ENCODE measurements at places on chromosomes 13 and 19.

DNA sequence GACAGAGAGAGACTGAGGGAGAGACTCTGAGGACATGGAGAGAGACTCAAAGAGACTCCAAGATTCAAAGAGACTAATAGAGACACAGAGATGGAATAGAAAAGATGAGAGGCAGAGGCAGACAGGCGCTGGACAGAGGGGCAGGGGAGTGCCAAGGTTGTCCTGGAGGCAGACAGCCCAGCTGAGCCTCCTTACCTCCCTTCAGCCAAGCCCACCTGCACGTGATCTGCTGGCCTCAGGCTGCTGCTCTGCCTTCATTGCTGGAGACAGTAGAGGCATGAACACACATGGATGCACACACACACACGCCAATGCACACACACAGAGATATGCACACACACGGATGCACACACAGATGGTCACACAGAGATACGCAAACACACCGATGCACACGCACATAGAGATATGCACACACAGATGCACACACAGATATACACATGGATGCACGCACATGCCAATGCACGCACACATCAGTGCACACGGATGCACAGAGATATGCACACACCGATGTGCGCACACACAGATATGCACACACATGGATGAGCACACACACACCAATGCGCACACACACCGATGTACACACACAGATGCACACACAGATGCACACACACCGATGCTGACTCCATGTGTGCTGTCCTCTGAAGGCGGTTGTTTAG, 3.3 kb upstream of the F10 start:
- no peak for DNase-seq

DNA sequence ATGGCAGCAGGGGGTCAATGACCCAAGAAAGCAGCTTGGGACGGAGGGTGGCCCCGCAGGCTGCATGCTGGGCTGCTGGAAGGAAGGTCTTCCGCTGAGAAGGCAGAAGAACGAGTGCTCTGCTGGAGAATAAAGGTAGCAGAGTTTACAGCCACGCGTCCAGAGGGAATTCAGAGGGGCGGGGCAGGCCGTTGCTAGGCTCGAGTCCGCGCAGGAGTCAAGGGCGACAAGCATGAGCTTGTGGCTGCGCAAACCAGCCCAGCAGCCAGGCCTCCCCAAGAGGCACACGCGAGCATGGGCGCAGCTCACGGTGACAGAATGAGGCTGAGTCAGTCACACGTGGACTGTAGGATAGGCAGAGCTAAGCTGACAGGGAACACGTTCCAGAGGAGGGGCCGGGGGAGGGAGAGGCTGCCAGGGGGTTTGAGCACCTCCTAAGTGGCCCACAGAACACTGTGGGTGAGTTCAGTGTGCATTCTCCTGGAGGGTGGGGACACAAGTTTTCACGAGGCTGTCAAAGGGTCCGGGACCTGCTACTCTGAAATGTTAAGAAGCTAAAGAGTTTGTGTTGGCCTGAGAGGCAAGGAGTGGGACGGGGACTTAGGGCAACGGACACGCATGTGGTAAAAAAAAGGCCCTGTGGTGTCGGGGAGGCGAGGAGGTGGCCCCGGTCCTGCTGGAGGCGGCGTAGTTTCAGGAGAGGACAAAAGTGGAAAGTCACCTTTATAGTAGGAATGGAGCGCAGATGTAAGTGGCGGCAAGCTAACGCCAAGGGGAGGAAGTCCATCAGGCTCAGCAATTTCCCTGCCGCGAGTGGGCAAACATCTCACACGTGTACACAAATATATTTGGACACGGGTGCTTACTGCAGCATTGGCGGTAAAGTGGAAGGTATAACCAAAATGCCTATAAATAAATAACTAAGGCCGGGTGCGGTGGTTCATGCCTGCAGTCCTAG, 17.7 kb downstream of the RFX2 start:
- no peak for DNase-seq

DNA sequence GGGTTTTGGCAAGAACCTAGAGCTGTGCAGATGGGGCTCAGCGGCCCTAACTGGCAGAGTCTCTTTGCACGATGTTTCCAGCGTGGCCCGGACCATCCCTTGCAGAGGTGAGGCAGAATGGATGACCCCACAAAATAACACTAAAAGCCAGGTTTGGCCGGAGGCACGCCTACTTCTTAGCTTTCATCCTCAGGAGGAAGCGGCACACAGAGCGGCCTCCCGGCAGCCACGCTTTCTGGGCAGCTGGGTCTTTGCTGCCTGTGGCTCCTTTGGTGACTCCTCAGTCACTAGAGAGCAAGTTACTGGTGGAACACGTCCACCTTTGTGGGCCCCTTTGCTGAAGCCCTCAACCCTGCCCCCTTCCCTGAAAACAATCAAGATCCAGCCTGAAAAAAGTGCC, 25.2 kb downstream of the TEX29 start:
- DNase-seq, result no peak

DNA sequence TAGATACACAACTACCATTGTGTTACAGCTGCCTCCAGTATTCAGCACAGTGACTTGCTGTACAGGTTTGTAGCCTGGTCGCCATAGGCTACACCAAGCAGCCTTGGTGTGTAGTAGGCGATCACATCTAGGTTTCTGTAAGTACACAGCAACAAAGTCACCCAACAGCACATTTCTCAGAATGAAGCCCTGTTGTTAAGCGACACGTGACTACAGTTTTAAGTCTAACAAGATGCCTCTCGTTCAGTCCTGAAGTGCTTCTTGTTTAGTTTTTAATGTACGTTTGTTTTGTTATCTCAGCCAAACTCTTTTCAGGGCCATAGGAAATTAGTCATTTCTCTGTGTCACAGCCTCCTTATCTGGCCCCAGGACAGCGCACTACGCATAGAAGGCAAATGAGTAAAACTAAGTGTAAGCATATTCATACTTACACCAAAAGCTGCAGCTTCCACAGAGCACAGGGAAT, 50.0 kb upstream of the GPR183 start:
- peak; percentile 45 for DNase-seq

GRCh38 chr19:28207244-28207643, 1005.7 kb downstream of the UQCRFS1 start:
- no peak for DNase-seq

- no peak for DNase-seq
These were observed 97.2 kb downstream of the SUCLA2 start for GRCh38 chr13:47903836-47904235.

GRCh38 chr19:27720155-27720554, 1492.8 kb downstream of the UQCRFS1 start:
- DNase-seq, result no peak

DNA sequence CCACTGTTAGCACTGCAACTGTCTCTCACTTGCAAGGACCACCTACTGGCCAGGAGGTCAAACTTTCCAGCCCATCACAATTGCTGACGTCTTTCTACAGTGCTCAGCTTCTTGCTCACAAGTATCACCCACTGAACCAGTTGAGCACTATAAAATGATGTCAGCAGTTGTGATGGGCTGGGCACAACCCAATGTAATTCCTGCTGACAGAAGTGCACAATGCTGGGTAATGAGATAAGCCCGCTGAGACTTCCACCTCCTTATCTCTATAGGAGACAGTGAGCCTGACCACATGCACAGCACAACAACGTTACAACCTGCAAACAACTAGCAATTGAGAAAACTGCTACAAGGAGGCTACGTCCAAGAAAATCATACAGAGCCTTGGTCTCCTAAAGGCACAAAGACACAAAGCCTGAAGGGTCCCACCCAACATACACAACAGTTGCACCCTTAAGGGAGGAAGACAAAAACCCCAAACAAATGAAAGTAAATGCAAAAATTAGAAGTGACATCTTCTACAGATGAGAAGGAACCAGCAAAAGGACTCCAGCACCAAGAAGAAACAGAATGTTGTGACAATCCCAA, 273.2 kb downstream of the LIG4 start:
- no peak for DNase-seq

GRCh38 chr13:72458701-72459100, 268.7 kb downstream of the MZT1 start:
- no peak for DNase-seq

- DNase-seq, result no peak
These were observed 43.1 kb downstream of the SLITRK1 start for GRCh38 chr13:83839146-83839545.

DNA sequence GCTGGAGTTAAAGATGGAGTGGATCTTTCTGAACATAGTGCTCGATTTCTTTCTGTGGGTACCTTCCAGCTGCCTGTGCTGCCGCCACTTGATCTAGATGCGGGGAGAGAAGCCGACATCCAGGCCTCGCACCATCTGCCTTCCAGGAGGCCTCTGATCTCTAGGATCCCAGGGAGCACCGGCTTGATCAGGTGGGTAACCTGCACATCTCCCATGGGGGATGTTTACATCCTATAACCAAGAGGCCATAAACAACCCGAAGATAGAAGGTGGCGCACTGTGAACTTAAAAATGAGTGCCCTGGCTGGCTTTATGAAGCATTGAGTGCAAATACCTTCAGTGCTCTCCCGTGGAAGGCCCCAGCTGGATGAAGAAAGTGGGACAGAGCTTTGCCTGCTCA, at the start of gene C13orf42:
C13orf42 (minus strand) TSS at position 101 of the 400 bp plus-strand sequence; CDS start at position 36, 65 bp downstream.
- no peak for DNase-seq

DNA sequence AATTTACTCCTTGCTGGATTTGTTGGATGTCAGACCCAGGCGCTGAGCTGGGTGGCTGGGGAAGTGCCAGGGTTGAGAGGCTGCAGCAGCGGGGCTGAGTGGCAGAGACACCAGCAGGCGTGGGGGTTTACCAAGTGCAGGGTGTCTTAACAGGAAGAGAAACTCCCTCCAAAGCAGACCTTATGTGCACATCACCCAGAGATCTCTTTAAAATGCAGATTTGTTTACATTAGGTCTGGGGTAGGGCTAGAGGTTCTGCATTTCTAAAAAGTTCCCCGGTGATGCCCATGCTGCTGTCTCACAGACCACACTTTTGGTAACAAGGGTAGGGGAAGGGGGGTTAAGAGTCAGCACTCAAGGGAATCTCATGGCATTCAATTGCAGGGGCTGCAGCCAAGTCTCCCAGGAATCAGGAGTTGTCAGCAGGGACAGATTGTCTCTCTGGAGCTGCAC, 80.7 kb upstream of the OLFM4 start:
- DNase-seq, result no peak

GRCh38 chr19:36103040-36103626, 7.8 kb upstream of the OVOL3 start:
- no peak for DNase-seq

GRCh38 chr13:94705081-94706030, 7.0 kb downstream of the SOX21 start:
- DNase-seq, result no peak

DNA sequence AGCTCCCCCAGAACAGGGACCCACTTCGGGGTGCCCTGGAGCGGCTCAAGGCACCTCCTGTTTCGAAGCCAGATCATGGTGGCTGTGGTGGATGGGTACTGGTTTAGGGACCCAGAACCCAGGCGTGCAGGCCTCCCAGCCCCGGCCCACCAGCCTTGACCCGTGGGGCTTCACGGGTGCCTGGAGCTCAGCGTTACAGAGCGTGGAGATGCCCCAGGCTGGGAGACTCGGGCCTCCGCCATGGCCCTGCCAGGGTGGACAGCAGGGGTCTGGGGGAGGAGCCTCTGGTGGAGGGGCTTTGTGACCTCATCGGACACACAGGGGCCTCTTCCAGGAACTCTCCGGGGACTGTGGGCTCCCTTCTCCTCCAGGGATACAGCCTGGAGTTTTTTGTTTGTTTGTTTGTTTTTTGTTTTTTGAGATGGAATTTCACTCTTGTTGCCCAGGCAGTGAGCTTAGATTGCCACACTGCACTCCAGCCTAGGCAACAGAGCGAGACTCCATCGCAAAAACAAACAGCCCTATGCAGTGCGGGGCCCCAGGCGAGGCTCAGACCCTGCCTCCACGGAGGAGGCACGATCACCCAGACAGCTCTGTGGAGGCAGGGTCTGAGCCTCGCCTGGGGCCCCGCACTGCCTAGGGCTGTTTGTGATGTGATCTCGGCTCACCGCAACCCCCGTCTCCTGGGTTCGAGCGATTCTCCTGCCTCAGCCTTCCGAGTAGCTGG, at the start of gene GARIN5B:
GARIN5B (minus strand) TSS at position 271 of the 727 bp plus-strand sequence; CDS start at position 77, 194 bp downstream.
- DNase-seq, result no peak

DNA sequence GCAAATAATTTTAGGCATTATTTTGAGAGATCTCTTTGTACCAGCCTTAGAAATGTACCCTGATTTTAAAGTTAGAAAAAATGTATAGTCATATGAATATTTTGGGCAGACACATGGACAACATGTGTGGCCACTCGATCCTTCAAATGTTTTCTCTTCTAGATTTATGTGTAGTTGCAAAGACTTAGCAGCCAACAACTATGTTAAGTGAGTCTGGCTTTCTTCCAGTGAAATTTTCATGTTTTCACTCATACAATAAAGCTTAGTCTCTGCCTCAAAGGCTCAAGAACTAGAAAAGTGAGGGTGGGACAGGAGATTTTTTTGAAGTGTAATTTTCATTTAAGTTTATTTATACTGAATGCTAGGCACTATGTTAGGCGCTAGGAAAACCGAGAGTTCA, 207.7 kb upstream of the DACH1 start:
- no peak for DNase-seq

DNA sequence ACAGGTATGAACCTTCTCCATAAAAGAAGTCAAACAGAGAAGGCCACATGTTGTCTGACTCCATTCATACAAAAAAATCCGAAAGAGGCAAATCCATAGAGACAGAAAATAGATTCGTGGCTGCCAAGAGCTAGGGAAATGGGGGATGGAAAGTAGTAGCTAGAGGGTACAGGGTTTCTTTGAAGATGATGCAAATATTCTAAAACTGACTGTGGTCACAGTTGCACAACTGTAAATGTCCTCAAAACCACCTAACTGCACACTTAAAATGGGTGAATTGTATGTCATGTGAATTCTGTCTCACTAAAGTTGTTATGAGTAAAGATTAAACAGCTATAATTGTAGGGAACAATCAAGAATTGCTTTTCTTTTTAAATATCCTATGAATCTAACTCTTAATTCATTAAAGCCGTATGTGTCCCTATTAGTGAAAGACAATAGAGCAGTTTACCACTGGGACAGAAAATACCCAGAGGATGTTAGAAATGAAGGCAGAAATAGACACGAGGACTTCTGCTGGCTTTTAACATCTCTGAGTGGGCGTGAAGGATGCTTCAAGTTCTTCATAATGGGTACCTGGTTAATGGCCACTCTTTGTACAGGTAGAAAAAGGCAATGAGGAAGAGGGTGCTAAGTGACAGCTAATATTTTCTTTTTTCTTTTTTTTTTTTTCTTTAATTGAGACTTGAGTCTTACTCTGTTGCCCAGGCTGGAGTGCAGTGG, 21.2 kb downstream of the INSR start:
- no peak for DNase-seq

GRCh38 chr13:93147946-93148345, 78.7 kb upstream of the GPC6 start:
- no peak for DNase-seq

GRCh38 chr19:56491399-56491798, 14.3 kb upstream of the ZNF667 start:
- no peak for DNase-seq

- DNase-seq, result no peak
These were observed 711 bp downstream of the FUT2 start for GRCh38 chr19:48696353-48697010.

- no peak for DNase-seq
These were observed 181.9 kb downstream of the PCDH9 start for GRCh38 chr13:67048084-67048820.

DNA sequence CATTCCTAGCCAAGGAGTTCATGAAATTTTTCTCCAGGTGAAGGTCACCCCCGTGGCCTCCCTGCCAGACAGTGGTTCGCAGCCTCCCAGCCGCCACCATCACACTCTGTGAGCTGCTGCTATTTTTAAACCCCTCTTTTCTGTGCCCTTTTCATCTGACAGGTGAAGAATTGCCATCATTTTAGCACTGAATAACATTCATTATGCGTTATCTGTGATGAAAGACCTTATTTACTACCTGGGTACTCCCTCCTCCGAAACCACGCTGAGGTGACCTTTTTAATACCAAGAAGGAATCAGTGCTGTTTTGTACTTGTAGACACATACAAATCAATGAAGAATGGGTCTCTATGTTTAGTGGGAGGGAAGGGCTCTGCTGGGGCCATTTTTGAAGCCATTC, 148.9 kb upstream of the GPR12 start:
- no peak for DNase-seq

Measured in activated gamma-delta T cell treated with Interleukin-2 at 50 U/mL for 16 hours (primary cell).